Amniotic stem cell (primary cell): ENCODE measurements at places on chromosomes 1 and 21.

DNA sequence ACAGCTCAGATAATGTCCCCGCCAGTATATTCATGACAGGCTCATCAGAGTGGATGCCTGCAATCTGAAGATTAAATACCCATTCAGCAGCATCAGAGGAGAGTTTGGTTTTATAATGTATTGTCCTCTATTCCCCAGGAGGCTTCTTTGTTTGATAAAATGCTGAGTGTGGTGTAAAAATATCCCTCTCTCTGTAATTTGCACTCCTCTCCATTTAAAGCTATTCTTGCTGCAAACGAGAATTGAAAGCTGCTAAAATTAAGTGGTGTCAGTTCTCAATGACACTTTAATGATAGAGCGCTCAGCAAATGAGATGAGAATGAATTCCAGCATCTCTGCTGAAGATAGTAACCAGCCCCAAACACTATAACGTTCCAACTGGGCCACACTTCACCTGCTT is 205.7 kb upstream of the RRP15 start:
- no peak for DNase-seq

DNA sequence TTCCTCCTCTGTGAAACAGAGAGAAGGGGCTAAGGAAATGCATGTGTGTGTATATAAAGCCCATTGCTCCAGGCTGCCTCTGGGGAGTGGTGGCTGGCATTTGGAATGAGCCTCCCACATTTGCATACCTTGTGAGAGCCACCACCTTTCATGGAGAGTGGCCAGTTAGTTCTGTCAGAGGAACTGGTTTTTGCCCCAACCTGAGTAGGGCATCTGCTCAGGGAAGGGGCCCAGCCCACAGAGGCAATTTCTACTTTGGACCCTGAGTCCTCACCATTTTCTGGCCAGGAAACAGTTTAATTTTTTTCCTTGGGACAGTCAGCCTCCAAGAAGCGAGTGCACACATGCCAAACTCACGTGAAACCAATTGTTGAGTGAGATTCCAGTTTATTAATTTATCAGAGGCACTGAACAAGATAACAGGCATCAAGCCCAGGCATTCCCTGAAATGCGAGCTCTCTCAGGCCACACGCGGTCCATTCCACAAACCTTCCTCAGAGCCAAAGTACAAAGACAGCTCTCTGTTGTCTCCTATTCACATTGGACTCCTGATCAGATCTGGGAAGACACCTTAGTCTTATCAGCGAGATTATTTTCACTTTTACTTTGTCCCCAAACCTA is 1.0 kb upstream of the SLC6A9 start:
- DNase-seq, result no peak

- no peak for DNase-seq
Observed at GRCh38 chr1:39852876-39853275, 30.4 kb downstream of the TRIT1 start.

DNA sequence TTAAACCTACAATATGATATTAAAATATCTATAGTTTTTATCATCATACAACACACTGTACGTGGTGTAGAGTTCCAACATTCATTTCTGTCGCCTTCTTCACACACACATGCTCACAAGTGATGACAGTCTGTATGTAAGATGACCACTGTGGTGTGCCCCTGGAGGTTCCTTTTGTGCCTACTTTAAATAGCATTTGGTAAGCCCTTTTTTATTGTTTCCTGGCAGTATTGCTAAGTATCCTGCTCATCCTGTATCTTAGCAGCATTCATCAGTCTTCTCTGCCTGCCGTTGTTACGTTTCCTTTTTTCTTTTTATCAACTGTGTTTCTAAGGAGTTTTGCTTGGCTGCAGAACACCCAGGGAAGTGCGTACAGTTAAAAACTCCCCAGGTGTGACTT is 231.4 kb downstream of the CHRM3 start:
- no peak for DNase-seq

- no peak for DNase-seq
Observed at GRCh38 chr1:41740058-41740457, 178.7 kb downstream of the HIVEP3 start.

DNA sequence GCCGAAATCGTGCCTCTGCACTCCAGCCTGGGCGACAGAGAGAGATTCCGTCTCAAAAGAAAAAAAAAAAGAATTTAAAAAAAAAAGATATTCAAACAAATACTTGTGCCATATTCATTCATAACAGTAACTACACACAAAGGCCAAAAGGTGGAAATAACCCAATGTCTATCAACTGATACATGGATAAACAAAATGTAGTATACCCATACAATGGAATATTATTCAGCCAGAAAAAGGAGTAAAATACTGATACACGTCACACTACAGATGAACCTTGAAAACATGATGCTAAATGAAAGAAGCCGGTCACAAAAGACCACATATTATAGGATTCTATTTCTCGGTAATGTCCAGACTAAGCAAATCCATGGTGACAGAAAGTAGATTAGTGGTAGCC is 109.4 kb upstream of the SOD1 start:
- DNase-seq, result no peak

- DNase-seq, result no peak
Observed at GRCh38 chr1:174964972-174965361, 34.8 kb upstream of the CACYBP start.

DNA sequence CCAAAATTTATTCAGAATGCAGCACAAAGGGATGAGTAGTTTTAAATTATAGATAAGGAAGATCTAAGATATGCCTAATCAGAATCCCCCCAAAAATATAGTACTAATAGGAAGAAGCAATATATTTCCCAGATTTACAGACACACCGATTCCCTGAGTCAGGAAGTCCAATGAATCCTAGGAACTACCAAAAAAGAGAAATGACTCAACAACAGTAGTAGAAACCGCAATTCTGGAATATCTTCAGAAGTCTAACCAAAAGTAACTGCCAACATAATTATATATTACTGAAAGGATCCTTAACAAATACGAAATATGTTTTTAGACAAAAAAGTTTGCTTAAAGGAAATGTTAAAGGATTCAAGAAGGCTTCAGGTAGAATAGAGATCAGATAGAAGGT is 10.3 kb downstream of the AHCTF1 start:
- no peak for DNase-seq

GRCh38 chr1:16999863-17000262 is 11.9 kb downstream of the ATP13A2 start:
- DNase-seq, result no peak

GRCh38 chr1:229768232-229768631 is 142.2 kb downstream of the URB2 start:
- DNase-seq, result no peak

DNA sequence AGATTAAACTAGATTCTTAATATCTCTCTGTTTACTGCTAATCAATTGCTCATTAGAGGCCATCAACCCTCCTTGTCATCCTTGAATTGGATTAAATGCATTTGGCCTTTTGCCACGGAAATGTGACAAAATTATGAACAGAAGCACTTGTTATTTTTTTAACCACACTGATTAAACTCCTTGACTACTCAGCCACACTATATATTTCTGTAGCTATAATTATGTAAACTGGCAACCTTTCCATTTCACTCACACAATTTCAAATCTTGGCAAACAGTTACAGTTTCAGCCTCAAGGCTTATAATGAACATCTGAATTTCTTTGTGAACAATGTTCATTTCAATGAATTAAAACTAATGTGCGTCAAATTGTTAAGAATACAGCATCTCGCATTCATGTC is 10.1 kb downstream of the ADAMTS5 start:
- DNase-seq, result no peak

- DNase-seq, result no peak
Observed at GRCh38 chr1:110515891-110516290, 3.1 kb downstream of the KCNA10 start.

DNA sequence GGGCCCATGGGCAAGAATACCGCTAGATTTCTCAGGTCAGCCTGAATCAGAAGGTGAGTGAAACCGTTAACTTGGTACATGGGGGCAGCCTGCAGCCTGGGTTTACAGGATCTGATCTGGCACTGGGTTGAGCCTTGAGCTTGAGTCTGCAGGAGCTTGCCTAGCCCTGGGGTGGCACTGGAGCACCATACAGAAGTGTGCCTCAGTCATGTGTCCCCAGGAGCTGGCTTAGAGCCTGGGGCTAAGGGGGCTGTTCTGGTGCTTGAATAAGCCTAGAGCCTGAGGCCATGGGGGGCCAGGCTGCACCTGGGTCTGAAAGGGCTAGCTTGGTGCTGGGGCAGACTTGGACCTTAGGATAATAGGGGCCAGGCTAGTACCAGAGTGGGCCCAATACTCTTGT is 457.2 kb upstream of the PBX1 start:
- no peak for DNase-seq

- no peak for DNase-seq
Observed at GRCh38 chr1:232239998-232240397, 389.9 kb downstream of the SIPA1L2 start.

DNA sequence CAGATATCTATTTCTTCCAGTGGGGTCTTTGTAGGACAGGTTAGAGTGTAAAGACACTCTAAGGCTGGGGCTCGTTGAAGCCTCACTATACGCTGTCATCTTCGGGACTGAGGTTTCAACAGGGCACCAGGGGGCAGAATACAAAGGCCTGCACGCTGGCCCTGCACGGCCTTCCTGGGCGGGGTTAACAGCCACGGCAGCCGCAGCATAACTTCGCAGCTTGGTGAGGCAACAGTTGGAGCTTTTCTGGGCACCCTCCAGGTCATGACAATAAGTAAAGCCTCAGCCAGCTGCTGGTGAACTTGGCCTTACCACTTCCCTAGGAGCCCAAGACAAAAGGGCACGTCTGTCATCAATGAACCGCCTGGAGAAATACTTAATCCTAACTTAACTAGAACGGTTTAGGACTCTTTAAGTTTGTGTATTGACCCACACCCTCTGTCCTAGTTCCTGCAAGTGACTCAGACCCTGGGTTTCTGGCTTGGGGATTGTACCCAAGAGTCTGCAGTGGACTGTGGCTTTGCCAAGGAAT is 2.3 kb upstream of the RUNX1 start:
- DNase-seq, result no peak

DNA sequence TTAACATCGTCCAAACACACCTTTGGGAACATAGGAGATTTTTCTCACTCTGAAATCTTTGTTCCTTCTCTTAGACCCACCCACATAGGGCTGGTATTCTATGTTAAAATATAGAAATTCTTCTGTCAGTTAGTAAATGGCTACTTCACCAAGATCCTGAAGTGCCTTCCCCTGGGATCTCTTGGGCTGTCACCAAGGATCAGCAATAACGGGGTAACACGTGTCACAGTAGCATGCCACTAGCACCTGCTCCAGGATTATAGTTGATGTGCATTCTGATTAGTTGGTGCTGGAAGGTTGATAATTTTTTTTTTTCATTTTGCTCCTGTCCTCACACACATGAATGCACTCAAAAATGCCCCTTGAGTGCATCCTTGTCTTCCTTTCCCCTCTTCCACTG is 298.7 kb downstream of the NTNG1 start:
- no peak for DNase-seq

DNA sequence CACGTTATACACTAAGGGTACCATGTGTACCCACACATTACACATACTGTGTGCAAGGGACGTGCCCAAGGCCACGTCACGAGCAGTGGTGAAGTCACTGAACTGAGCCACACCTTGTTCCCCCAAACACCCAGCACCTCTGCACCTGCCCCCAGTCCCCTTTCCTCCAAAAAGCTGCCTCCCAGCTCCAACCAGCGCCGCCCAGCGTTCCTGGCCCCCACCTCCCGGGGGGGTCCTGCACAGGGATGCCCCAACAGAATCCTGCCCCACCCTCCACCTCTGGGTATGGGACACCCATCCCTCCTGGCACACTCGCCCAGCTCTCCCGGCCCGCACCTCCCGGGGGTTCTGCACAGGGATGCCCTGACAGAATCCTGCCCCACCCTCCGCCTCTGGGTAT is 54.1 kb downstream of the CHD5 start:
- DNase-seq, result no peak

- peak; percentile 78 for DNase-seq
Observed at GRCh38 chr1:192808518-192809306, at the start of gene RGS2. RGS2 (plus strand) TSS chr1:192809039; CDS start chr1:192809072, 33 bp downstream.

DNA sequence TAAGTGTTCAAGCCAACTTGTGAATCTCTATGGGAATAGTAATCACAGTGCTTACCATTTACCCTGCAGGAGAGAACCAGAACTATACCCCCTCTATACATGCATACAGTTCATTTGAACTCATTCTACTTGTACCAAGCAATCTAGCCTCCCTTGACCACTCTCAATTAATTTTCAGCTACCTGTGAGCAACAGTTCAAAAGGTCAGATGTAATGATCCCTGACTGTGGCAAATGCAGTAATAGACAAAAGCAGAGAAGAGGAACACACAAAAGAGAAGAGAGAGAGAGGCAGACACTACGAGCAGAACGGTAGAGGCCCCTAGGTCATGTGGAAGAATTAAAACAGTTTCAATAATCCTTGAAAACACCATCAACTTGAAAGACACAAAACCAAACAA is 52.8 kb downstream of the FMO4 start:
- DNase-seq, result no peak

DNA sequence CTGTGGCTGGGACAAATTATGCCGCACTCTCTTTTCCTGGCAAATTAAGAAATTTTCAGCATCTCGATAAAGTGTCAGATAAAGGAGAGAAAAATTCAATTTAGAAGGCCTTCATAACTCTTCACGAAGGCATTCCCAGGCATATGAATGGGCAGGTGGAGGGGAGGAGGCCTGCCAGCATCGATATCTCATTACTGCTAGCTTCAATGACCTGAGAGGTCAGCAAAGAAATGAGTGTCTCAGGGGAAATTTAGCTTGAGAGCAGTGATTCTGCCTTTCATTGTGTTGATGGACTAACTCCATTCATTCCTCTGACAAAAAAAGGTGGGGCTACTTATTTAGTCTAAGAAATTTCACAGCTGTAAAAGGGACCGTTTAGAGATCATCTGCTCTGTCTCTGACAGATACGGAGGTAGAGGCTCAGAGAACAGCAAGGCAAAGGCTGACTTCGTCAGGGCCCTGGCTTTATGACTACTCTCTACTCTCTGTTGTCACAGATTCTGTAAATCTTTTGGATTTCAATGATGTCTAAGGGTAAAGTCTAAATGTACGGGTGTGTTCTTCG is 212.0 kb upstream of the BEND5 start:
- DNase-seq, result no peak

GRCh38 chr1:2962541-2962940 is 58.7 kb upstream of the ACTRT2 start:
- no peak for DNase-seq

GRCh38 chr1:173451981-173452380 is 25.2 kb upstream of the PRDX6 start:
- DNase-seq, result no peak

GRCh38 chr1:156805766-156806511 is 10.7 kb downstream of the SH2D2A start:
- no peak for DNase-seq
